Choroid plexus epithelial cell (primary cell): ENCODE measurements at places on chromosomes 4 and X.

- no peak for DNase-seq
These were observed 162.7 kb downstream of the STIM2 start for GRCh38 chr4:27023366-27023765.

DNA sequence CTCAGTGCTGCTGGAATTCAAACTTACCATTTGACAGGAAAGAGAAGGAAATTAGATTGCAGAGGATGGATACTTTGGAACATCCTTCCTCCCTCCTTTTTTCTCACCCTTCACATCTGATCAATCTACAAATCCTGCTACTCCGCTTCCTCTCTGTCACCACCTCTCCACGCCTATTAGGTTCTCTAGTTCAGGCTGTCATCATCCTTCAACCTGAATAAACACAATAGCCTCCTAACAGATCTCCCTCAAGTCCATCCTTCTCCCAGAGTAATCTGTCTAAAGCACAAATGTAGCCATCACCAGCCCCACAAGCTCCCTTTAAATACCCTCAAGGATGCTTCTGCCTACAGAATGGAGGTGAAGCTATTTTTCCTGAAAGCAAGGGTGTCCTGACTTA is 20.0 kb upstream of the SLAIN2 start:
- DNase-seq, result no peak

GRCh38 chrX:55127692-55128091 is 38.9 kb downstream of the PAGE2 start:
- peak; percentile 26 for DNase-seq

DNA sequence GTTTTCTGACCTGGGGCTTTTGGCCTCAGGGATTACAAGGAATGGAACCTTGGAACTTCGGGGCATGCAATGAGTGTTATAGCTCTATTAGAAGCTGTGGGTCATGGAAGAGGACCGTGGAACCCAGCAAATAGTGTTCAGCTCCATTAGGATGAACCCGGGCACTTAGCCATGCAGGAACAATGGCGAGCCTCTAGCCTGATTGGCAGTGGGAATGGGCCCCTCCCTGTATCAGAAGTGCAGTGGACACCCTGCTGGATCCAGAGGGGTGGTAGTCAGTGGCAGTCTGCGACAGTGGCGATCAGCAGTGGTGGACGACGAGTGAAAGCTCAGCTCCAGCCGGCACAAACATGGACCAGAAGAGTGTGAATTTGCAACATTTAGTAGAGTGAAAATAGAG is 315.4 kb upstream of the TECRL start:
- no peak for DNase-seq

- DNase-seq, result no peak
These were observed 216.2 kb downstream of the ADGRA3 start for GRCh38 chr4:22299678-22300077.

- no peak for DNase-seq
These were observed 154.4 kb downstream of the PTTG2 start for GRCh38 chr4:38114386-38115150.

- no peak for DNase-seq
These were observed 100.9 kb upstream of the TBC1D9 start for GRCh38 chr4:140857111-140857510.

DNA sequence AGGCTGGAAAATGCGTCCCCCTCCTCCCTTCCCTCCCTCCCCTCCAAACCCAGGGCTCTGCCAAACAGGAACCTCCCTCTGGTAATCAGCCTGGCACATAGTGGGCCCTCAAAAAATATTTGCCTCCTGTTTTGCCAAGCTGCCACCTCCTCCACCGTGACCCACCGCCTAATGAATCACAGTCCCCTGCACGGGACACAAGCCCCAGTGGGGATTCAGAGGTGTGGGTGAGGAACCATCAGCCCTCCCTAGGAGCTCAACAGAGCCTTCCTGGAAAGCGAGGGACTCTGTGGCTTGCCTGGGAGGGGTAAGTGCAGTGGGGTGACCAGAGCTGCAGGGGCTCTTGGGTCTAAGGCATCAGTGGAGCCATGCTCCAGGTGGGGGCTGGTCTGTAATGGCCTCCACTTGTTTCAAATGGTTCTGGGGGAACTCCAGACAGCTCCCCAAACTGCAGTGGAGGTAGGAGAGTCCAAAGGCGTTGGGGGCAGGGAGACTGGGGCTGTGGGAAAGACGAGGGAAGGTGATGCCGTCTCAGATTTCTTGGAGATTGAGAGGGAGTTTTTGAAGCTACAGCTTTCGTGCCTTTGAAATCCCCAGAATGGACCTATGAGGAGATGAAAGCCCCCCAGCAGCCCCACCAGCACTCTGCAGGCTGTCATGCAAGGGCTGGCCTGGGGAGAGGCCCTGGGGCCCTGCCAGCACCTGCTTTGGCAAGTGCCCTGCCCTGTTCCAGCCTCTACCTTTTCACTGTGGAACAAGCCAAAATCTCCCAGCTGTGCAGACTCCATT is 1.0 kb upstream of the PPP2R2C start:
- DNase-seq, result no peak

DNA sequence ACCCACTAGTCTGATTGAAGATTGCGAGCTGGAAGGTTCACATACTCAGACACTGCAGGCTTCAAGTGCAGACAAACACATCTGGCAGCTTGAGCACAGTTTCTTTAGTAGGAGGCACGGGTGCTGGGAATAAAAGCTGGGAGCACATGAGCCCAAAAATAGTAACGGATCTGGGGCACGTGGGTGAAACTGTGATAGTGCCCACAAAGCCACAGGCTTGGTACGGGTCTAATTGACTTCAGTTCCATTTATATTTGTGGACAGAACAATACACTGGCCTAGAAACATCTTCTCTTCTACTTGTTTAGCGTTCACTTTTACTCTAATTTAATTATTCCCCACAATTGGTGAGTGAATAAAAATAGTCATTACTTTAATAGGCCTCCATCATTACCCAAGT is 2370.7 kb downstream of the PCDH7 start:
- DNase-seq, result no peak
